GM12878 (cell line): ENCODE measurements at places on chromosomes 11 and 22. TPM values are rescaled to one million over a fixed set of nuclear protein-coding genes. Genes with fewer than 3 reads are reported as not detected.

Gene TMEM191C
- total RNA-seq: 1.3 and 1.4 TPM in 2 replicates

Gene ESAM
- total RNA-seq: 26.1 and 26.9 TPM in 2 replicates

Gene SCN3B
- total RNA-seq: not detected in 2 replicates

- DNase-seq: no peak
Observed at GRCh38 chr11:86365546-86365945, 9.1 kb upstream of the CCDC81 start.

GRCh38 chr22:30969532-30970355 lies 679 bp downstream of the TUG1 start:
- DNase-seq: no peak

- no peak for DNase-seq
Observed at GRCh38 chr11:76795936-76796441, 12.8 kb downstream of the TSKU start.
